Femur (tissue), 1 donor: ENCODE measurements at places on chromosomes 2 and 18.

DNA sequence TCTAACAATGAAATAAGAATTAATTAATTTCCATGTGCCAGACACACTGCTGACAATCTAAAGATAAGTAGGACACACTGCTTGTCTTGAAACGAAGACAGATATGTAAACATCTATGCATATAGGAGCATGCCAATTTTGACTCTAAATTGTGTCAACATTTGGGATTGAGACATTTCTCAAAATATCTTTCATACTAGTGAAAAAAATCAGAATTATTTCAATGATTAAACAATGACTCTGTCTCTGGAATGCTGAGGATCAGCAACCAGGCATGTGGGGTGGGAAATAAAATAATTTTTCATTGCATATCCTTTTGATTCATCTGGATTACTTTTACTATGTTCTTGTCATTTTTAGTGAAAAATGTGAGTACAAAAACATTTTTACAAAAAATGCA is 262.6 kb upstream of the SYT4 start:
- no peak for DNase-seq

- DNase-seq = no peak
Observed at GRCh38 chr2:30705711-30706533, 101.3 kb downstream of the CAPN13 start.

DNA sequence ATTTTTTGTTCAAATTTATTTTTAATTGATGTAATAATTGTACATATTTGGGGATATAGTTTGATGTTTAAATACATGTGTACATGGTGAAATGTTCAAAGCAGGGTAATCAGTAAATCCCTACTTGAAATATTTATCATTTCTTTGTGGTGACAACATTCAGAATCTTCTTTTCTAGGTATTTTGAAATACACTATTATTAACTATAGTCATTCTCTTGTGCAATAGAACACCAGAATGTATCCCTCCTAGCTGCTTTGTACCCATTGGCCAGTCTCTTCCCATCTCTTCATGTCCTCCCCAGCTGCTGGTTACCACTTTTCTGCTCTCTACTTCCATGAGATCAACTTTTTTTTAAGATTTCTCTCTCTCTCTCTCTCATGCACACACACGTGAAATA is 126.5 kb downstream of the ZNF407 start:
- DNase-seq = no peak

DNA sequence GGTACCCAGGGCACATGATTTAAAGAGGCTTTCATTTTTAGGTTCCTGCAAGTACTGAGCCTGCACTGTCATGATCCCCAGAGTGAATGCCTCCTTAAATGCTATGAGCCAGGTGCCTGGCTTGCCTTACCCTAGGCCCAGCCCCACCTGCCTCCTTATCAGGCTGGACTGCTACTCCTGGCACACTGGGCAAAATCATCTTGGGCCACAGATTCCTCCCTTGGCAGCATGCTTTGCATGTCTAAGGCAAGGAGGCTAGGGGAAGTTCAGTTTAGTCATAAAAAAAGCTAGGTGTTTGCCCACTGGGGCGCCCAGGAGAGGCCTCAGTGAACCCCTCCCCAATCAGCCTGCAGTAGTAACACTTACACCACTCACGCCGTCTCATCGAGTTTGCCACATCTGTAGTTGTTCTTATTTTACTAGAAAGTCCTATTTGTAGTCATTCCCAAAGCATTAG is 45.1 kb downstream of the LBH start:
- DNase-seq = no peak

DNA sequence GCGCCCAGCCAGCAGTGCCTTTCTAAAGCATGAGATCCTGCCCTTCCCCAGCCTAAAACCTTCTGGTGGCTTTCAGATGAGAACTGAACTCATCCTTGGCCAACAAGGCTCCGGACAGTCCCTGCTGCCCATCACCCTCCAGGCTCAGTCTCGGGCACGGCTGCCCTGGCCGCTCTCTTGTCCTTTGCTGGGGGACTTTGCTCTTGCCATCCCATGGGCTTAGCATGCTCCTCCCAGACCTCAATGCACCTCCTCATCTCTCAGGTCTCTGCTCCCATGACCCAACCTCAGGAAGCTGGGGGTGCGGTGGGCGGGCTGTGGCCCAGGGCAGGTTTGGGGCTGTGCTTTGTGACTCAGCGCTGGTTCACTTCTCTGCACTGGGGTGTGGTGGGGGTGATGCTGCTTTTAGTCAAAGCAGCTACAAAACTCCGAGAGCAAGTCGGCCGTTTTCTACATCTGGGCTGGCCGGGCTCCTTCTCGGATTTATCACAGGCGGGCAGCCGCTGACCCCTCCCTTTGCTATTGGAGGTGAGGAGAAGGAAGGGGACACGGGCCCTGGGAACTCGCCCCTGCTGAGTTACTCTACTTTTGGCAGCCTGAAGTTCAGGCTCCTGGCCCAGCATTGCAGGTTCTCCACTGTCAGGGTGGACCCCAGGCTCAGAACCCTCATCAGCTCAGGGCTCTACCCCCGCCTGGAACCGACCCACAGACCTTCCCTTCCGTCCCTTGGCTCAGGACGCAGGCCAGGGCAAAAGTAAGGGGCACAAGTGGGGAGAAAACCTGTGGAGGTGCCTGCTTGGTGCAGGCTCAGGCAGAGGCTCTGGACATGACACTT is 90.6 kb upstream of the TAF1B start:
- no peak for DNase-seq

GRCh38 chr2:131043199-131044074 is 49.8 kb downstream of the FAM168B start:
- no peak for DNase-seq

- DNase-seq = no peak
Observed at GRCh38 chr18:13577091-13577697, 149.2 kb downstream of the FAM210A start.

DNA sequence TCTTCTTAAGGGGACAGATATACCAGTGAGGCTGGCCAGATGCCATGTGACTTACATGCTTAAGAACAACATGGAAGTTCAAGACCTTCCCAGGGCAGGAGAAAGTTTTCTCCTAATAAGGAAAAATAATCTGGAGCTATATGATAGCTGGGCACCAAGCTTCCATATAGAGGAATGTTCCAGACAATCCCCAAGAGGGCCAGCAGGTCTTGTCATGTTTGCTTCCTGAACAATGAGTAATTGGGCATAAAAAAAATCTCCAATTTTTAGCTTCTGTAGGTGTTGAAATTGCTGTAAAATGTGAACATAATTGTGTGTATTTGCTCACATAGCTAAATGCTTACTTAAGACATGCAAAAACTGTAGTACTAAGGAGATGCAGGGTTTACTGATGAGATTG is 809.5 kb upstream of the PIK3C3 start:
- no peak for DNase-seq

GRCh38 chr2:9208875-9209274 is 2.3 kb downstream of the ASAP2 start:
- DNase-seq = no peak

DNA sequence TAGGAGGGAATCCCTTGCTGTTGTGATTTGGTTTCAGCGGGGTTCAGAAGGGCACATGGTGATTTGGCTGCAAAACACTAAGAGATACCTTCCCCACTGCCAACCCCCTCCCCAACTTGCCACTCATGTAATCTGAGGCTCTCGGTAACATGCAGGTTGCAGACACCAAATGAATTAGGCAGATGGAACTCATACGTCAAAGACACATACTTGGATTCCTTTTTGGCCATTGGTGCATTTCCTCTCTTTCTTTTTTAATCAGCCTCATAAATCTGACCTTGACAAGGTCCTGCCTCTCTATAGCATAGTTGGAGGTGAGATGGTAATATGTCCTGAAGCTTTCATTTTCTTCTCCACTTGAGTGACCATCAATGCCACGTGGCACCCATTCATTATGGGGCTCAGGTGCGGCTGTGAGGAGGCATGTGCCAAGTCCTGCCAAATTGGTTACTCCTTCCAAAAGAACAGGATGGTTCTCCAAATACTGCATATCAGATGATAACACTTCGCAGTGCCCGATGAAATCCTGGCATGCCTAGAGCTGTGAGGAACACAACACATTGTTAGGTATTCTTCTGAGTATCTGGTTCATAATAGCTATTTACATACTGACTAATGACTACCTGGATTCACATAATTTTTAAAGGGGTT is 8.3 kb upstream of the TMEM178A start:
- no peak for DNase-seq

DNA sequence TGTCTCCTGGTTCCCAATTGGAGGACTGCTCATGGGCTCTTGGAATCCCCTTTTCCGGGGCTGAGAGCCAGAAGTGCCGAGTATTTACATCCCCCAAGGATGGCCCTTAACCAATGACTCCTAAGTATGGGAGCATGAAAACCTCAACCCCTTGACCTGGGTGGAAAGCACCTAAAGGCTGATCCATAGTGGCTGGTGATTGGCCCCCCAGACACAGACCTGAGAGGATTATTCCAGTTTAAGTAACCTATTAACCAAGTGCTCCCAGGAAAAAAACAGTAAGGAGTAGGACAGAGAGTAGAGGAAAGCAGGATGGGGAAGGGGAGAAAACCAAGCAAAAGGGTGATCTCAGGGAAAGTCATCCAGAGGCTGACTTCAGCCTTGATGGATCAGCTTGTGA is 206.1 kb upstream of the RND3 start:
- no peak for DNase-seq

- peak; percentile 42 for DNase-seq
Observed at GRCh38 chr2:28274911-28275685, 117.6 kb upstream of the FOSL2 start.

- no peak for DNase-seq
Observed at GRCh38 chr2:140580532-140581151, 1550.2 kb downstream of the LRP1B start.

GRCh38 chr2:110904116-110904778 is 171.9 kb downstream of the ACOXL start:
- peak; percentile 44 for DNase-seq

DNA sequence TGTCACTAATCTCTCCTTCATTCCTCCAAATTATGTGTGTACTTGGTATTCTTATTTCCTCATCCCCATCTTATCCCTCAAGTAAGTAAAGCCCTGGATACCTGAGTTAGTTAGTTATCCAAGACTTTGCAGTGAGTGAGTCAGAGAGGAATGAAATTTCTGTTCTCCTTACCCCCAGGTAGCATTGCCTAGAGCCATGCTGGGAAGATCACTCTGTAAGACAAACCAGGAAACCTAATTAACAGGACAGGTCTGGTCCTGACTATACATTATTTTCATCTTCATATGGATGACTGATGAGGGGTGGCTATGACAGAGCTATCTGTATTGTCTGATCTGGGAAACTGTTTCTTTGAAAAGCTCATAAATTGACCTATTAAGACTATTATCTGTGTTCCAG is 55.0 kb upstream of the ITGA6 start:
- no peak for DNase-seq

- no peak for DNase-seq
Observed at GRCh38 chr18:24914685-24915084, 437.3 kb downstream of the ZNF521 start.

DNA sequence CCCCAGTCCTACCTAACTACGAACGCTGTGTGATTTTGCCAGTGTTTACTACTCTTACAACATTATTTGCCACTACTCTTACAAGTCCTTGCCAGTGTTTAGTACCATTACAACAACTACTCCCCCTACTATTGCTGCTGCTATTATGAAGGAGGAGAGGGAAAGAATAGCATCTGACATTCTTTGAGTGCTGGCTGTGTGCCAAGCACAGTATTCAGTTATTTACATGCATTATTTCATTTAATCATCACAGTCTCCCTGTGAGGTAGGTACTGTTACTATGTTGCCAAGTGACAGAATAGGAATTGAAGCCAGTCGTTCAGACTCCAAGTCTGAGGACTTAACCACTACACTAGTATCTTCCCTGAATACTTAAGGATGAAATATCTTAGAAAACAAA is 185.9 kb upstream of the FOSL2 start:
- DNase-seq = no peak

GRCh38 chr2:26562811-26563645 is 78.1 kb downstream of the CIB4 start:
- DNase-seq = peak; percentile 88

DNA sequence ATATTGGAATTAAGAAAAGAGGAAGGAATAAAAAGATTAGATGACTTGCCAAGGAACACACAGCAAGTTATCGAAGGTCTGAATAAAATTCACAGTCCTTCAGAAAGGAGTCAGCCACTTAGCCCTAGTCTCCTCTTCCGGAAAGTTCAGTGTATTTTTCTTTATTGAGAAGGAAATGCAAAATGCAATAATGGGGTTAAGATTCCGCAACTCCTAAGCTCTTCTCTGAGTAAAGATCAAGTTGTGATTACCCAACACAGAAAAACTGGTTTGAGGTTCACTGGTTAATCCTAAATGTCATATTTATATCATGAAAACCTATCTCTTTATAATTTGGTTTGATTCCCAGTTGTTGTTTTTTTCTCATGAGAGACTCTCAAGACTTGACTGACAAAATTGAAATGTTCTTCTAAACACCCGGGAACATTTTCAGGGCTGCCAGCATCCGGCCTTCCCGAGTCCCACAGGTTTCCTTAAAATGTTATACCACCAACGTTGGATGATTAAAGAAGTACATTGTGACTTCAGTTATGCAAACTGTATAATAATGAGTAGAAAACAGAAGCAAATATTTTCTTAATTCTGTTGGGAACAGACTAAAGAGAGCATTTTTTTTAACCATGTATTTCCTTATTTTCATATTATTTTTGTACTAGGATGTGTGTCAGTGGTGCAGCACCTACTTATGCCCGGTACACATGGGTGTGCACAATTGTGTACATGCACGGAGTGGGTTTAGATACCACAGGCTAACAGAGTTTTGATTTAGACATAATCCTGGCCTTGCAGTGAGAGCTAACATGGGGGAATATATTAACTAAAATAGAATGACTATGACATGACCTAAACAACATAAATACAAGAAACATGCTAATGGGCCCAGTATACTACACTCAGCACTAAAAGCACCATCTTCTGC is 100.2 kb downstream of the STK39 start:
- no peak for DNase-seq

DNA sequence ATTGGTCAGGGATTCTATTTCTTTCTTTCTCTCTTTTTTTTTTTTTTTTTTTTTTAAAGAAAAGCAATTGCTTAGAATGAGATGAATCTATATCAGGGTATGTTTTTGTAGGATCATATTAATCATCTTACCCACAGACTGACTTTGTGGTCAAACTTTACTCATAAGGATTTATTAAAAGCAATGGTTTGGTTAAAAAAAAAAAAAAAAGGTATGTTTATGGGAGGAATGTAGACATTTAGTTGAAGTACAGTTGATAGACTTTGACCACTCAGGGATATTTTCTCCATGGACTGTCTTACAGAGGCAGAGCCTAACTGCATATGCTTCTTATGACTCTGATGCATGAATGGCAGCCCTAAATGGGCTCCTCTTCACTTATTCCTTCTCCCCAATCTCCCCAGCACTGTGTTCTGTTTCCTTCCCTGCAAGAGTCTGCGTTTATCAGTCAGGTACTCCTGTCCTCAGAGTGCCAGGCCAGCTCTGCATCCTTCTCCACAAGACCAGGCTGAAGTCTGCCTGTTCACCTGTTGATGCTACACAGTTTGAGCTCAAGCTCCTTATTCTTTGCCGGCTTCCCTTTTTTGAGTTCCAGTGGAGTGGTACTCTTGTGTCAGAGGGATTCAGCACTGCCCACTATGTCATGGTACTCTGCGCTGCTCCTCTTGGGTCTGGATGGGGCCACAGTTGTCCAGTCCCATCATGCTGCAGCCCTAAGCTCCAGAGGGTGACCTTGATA is 24.3 kb downstream of the CRIM1 start:
- DNase-seq = no peak

- DNase-seq = no peak
Observed at GRCh38 chr18:57084331-57085271, 62.3 kb upstream of the BOD1L2 start.
